ENCODE measurements at places on chromosomes 2 and 18.

- DNase-seq: no peak
These were observed 4.6 kb downstream of the PROC start for GRCh38 chr2:127422559-127423477.

DNA sequence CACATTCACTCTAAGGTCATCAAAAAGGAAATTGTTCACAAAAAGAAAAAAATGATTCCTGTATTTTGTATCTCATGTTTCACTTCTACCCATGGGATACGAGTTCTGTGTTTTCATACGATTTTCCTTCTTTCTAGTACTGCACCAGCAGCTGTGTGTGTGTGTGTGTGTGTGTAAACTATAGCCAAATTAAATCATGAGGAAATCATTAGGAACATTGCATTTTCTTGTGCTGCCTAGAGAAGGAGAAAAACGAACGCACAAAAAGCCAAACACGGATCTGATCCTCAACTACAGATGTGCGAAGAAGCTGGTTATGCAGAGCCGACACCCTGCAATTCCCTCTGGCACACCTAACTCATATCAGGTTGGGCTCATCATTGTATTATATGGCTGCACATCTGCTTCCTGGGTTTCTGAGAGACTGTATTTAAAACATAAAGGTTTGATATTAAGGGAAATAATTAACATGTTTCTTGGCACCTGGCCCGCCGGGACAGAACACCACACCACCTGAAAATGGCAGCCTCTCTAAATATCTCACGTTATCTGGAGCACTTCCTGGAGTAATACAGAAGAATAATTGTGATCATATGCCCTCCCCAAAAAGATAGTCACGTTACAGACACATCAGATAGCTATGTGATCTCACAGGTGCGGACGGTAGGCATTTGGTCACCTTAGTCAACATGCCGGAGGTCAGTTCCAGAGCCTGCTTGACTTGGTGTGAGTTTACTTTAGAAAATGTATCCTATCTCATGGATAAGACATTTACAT is 586.3 kb upstream of the SALL3 start:
- DNase-seq: no peak

GRCh38 chr2:23589739-23590138 is 204.8 kb downstream of the KLHL29 start:
- no peak for DNase-seq

DNA sequence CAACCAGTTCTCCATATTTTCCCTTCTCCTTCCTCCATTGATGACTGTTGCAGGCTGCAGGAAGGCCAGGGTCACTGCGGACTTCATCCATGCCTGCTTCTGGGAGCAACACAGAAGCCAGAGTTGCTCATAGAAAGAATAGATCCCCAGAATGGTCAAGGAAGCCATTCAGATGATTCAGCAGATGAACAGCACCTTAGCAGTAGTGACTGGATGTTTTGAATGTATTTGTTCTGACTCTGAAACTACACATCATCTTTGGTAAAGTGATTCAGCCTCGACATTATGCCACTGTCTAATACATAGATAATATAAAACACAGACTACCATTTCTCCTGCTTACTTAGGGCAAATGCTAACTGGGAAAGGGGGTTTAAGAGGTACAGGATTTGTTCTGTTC is 411.6 kb downstream of the RND3 start:
- no peak for DNase-seq

DNA sequence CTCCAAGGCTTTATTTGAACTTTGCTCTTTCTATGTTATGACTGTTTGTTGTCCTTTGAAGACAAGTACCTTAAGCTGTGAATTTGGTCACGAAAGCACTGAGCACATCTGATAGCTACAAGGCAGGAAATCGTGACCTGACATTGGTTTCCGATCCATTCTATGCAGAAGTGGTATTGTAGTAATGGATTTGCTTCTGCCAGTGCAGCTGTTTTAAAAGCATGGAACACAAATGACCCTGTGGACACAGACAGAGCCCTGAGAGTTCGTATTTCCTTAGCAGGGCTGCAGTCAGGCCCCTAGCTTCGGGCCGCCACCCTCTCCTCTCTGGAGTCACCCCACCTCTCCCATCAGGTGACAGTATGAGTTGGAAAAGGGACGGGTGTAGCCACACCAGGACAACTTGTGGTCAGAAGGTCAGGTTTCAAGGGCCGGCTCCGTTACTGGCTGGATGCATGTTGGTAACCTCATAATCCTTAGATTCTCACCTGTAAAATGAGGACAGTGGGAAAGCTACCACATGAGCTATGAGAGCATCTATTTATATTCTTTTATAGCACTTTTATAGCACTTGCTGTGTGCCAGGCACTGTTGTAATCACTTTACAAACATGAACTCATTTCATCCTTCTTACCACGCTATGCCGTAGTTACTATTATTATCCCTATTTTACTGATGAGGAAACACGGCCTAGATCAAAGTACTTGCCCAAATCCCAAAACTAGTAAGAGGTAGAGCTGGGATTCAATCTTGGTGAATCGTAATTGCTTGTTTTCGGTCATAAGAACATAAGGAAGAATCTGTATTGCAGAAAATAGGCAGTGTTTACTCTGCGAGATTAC is 70.2 kb downstream of the SPATS2L start:
- DNase-seq: no peak

- DNase-seq: no peak
These were observed 115.5 kb downstream of the KCTD1 start for GRCh38 chr18:26432651-26433424.

DNA sequence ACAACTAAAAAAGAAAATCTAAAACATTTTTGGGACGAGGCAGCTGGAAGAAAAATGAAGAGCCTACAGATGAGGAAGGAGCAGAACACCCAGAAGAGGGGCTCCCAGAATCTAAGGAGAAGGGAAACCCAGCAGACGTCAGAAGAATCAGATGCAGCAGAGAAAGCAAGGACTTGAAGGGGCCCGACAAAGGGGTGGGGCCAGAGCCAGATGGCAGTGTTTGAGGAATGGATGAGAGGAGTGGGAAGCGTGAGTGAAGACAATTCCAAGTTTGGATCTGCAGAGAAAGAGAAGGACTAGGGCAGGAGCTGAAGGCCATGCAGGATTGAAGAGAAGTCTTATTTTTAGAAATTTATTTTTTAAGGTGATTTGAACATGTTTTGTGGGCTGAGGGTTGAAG is 19.3 kb downstream of the PTMA start:
- DNase-seq: no peak

GRCh38 chr2:68411397-68412126 is 46.5 kb downstream of the PLEK start:
- DNase-seq: no peak

DNA sequence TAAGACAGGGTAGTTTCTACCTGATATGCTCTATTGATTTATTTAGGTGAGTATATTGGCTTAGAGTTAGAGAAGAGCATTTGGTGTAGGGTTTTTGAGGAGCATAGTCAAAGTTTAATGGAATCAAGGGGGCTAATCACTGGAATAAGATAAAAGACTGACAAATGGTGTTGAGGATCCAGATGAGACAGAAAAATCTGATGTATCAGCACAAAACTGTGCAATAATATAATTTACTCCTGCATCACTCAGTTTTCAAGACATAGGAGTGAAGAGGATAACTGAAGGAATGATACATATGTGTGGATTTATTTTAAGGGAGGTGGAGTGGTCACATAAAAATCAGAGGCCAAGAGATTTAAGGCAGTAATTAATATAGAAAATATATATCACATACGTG is 339.2 kb downstream of the NYAP2 start:
- no peak for DNase-seq

DNA sequence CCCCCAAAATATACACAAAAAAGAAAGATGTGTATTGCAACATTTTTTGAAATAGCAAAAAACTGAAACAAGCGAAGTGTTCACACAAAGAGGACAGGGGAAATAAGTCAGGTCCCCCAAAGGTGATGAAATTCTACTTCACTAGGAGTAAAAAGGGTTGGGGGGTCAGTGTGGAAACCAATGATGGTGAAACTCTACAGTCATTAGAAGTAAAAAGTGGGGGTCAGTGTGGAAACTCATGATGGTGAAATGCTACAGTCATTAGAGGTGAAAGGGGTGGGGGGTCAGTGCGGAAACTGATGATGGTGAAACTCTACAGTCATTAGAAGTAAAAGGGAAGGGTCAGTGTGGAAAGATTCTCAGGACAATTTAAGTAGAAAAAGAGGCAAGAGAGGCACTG is 298.2 kb downstream of the EIPR1 start:
- DNase-seq: no peak

GRCh38 chr2:144943986-144944385 is 424.1 kb upstream of the ZEB2 start:
- no peak for DNase-seq

DNA sequence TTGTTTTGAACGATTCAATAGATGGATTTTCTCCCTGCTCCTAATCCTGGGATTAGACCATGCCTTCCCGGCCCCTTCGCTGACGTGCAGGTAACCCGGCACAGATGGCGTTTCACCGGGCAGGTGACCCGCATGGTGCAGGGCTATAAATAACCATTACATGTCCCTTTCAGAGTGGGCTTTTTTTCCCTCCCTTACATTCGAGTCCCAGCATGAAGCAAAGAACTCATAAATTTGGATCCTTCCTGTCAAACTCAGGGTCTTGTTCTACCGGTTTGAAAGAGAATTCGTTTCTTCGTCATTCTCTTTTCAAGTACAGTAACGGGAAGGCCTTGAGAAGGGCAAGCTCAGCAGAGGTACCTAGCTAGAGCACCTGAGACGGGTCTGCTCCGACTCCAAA is 46.1 kb downstream of the EDAR start:
- DNase-seq: no peak

DNA sequence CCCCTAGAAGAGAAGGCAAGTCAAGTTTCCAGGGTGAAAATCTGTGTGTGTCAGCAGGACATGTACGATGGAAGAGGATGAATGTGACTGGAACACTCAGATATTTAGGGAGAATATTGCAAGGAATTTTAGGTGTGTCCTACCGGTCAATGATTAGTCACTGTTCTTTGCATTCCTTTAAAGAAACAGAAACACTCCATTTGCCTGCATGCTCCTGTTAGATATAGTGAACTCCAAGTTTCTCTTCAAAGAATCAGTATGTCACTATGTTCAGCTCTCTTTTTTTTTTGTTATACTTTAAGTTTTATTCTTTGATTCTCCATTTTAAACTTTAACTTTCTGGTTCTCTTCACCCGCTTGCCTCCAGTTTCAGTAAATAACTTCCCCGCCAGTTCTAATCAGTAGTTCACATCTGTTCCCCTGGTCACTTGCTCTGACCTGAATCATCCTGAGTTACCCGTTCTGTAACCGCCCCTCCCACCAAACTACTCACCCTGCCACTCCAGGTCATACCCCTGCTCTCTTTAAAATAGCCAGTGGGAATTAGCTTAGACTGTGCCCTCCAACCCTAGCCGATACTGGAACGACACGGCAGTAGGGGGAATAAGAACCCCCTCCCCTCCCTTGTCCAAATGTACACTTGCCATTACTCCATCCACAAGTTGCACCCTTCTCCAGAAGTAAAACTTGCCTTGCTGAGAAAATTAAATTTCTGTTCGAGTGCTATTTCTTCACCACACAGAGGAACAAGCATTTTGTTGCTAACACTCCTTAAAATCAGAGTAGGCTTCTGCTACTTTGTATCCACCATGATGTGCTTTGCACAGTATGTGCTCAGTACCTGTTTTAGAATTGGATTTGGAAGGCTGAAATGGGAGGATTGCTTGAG is 268.4 kb downstream of the METTL4 start:
- no peak for DNase-seq

DNA sequence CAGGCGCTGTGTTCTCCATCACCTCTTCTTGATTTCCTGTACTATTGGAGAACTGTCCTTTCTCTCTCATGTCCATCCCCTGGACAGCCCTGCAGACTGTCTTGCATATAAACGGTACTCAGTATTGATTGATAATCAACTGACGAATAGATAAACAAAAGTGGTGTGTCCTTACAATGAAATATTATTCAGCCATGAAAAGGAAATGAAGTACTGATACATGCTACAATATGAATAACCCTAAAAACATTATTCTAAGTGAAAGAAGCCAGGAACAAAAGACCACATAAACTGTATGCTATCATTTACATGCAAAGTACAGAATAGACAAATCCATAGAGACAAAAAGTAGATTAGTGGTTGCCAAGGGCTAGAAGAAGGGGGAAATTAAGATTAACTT is 77.6 kb downstream of the SDC1 start:
- DNase-seq: no peak

DNA sequence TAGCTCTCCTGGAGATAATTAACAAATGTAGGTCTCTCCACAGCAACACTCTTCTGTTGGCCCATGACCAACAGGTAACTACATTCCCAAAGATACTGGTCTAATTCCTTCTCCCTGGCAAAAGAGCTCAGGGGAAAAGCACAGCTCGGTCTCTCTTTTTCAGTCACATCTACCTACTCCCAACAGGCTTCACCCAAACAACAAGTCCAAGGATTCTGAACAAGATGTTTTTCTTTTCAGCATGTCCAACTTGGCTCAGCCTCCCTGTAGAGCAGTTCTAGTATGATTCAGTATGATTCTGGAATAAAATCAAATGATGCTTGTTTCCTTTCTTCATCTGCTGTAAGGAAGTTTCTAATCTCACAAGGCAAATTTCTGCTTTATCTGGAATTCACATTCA is 1704.8 kb upstream of the PIK3C3 start:
- no peak for DNase-seq

All from stimulated activated CD4-positive, alpha-beta T cell treated with anti-CD3 and anti-CD28 coated beads, Interleukin-1b, Interleukin-23, amount 100 ng/mL, for 1 hour (primary cell).